Gastrocnemius medialis (tissue), 4 donors: ENCODE measurements at places on chromosomes 12 and 14. TPM values are rescaled to one million over a fixed set of nuclear protein-coding genes. Genes with fewer than 3 reads are reported as not detected.

DNA sequence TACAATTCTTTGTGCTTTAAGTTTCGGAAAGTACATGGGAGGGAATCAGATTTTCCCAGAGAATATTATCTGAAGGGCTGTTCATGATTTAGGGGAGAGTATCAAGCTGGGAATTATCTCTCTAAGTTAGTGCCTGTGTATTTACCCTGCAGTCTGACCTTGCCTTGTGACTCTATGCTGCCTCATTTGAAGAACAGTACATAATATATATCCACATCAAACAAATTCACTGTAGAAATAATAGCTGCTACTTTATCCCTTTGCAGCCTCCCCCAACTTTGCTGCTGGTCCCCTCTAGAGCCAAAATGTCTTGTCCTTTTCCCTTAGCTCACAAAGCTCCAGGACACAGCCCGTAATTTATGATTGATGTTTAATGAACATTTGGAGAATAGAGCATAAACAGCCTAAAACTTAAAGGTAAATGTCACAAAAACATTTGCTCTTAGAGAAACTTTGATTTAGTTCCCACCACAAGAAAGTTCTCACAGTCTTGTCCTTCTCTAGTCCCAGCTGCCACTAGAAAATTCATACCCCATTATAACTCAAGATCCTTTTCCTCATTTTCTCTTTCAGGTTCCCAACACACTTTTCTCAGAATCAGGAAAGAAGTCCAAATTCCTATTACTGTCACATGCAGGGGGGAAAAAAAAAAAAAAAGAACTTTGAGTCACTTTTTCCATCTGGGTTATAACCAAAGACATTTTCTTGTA is 1009.6 kb downstream of the FLRT2 start:
- H3K36me3 ChIP-seq: no peaks in the 10 kb centered on the region
- no peaks in the 10 kb centered on the region for H3K4me1 ChIP-seq
- no peaks in the 10 kb centered on the region for H3K27me3 ChIP-seq
- no peak overlapping the region for H3K27ac ChIP-seq
- no peak for DNase-seq

Gene TMEM52B
- total RNA-seq: not detected

Gene NAV3
- total RNA-seq: 0.87 TPM

Gene DYNLL1
- 29.2 TPM for total RNA-seq

- peaks cover 10% of the 10 kb centered on the region for H3K4me1 ChIP-seq
- H3K27ac ChIP-seq: peak overlapping the region; percentile 67
Observed at GRCh38 chr12:15697201-15697600, 92.0 kb downstream of the EPS8 start.

Gene KRT80
- not detected for total RNA-seq

Gene IL31
- not detected for total RNA-seq

Gene SDR9C7
- total RNA-seq: not detected

- no peaks in the 10 kb centered on the region for H3K27me3 ChIP-seq
- H3K4me3 ChIP-seq: no peak overlapping the region
- no peak for DNase-seq
Observed at GRCh38 chr12:102973583-102973982, 16.1 kb downstream of the ASCL1 start.

Gene IFNG
- not detected for total RNA-seq

Gene FERMT2
- total RNA-seq: 69.0 TPM

DNA sequence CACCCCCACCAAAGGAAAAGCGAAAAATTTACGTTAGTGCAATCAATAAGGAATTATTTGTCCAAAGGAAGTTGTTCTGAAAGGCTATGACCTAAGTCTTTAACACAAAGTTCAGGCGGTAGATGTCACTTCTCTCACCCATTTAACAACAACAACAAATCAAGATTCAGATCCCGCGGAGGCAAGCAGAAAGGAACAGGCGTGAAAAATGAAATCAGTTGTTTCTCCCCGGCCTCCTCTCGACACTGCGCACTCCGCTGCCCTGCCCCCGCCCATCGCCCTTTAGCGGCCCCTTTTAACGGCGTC is 1.4 kb downstream of the DENND5B start:
- H3K36me3 ChIP-seq: no peaks in the 10 kb centered on the region
- no peak for DNase-seq
- peak overlapping the region; percentile 92 for H3K4me3 ChIP-seq
- peaks cover 37% of the 10 kb centered on the region for H3K4me1 ChIP-seq

Gene PPFIA2
- not detected for total RNA-seq

DNA sequence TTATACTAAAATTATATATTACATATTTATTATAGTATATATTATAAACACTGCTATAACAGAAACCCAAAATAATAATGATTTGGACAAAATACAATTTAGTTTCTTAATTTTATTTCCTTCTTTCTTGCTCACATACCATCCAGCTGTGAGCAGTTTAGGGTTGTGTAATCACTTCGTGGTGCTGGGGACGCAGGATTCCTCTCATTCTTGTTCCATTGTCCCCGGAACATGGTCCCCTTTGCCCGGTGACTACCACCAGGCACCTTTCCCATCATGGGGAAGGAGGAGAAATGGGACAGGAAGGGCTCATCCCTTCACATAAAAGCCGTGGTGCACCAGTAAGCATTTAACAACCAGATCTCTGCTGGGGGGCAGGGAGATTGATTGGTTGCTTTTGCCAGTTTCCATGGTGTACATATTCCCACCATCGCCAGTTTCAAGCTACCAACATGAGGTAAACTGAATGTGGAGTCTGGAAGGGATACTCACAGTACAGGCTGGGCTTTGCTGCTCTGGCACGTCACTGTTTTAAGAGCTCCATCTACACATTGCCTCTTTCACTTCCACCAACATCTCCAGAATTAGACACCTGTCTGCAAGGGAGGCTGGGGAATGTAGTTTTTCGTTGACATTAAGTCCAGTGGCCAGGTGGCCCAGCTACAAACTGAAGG is 191.5 kb downstream of the TMEM132C start:
- no peaks in the 10 kb centered on the region for H3K27me3 ChIP-seq
- no peaks in the 10 kb centered on the region for H3K4me1 ChIP-seq
- H3K27ac ChIP-seq: no peak overlapping the region
- H3K36me3 ChIP-seq: no peaks in the 10 kb centered on the region

DNA sequence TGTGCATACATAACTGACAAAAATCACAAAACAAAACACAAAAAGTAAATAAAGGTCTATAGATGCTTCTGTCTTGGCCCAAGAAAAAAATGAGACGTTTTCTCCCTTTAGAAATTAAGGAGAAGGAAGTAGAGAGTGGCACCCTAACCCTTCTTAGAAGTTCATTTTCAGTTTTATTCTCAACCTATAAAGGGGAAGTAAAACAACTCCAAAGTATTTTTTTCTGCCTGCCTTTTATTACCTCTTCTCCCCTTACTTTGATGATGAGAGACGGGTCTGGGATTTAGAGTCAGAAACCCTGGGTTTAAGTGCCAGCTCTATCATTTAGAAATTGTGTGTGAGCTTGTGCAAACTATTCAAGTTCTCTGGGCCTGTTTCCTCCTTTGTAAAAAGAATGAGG is 2.8 kb downstream of the PRIM1 start:
- no peaks in the 10 kb centered on the region for H3K36me3 ChIP-seq
- H3K27me3 ChIP-seq: no peaks in the 10 kb centered on the region
- no peak overlapping the region for H3K4me3 ChIP-seq
- H3K4me1 ChIP-seq: peaks cover 3% of the 10 kb centered on the region
- no peak overlapping the region for H3K27ac ChIP-seq
- no peak for DNase-seq
